ENCODE measurements at places on chromosomes 12 and 14.

GRCh38 chr14:98623788-98624415 lies 648.1 kb downstream of the BCL11B start:
- DNase-seq, result no peak

- DNase-seq, result no peak
Observed at GRCh38 chr12:57434517-57435223, at the start of gene INHBC. Gene INHBC (plus strand): TSS chr12:57434784. CDS start chr12:57434887, 103 bp downstream.

- DNase-seq, result no peak
Observed at GRCh38 chr14:69090187-69090789, 62.6 kb downstream of the DCAF5 start.

DNA sequence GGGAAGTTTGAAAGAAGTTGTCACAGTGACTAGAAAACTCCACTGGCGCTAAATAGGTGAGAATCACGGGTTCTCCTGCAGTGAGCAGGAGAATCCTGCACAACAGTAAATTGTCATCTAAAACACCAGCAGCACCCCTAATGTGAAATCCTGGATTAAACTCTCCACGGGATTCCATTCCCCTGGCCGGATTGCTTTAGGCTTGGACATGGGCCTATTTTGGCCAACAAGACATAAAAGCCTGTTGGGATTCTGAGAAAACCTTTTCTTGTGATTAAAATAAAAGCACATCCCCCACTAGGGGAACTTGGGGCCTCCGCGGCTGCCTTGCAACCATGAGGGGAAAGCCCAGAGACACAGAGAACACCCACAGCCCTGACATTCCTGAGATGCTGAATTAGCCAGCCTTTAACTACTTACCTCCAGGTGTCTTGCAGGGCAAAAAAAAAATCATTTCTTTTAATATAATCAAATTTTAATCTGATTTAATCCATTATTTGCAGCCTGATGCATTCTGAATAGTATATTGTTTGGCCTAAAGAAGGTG lies 21.0 kb upstream of the TSPAN11 start:
- DNase-seq, result no peak

GRCh38 chr12:8950221-8950527 lies 729 bp upstream of the M6PR start:
- DNase-seq, result no peak

DNA sequence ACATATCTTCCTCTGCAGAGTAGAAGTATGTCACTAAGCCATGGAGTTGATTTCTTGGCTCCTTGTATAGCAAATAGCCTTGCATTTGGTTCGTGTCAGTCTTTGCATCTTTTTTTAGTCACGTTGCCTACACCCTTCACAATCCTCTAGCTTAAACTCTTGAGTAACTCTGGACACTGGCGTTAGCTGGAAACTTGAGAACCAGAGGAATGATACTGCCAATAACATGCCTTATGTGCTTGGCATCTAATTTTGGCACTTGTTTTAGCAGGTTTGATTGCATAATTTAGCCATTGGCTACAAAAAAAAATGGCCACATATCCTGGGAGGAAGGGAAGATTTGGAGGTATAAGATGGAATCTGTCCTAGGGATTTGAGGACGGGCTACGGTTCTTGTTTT lies 136.2 kb downstream of the ETV6 start:
- DNase-seq, result no peak

GRCh38 chr12:101695706-101696105 lies 1.7 kb upstream of the CHPT1 start:
- DNase-seq, result no peak

- DNase-seq, result no peak
Observed at GRCh38 chr12:130161261-130162243, 712 bp upstream of the FZD10 start.

DNA sequence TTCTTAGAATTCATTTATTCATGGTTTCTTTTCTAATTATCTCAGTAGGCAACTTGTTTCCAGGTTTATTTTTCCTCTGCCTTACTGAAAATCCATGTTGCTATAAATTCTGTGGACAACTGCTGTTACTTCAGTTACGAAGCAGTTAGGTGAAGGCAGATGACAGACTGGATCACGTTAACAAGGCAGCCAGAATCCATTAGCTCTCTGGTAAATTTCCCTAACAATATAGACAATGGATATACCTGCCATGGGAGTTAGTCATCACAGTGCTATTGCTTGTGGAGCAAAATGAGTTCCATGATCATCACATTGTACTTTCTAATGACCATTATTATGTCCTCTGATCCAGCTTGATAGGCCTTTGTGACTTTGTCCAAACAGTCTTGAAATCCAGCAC lies 291.5 kb downstream of the NELL2 start:
- no peak for DNase-seq
